Spinal cord (tissue), 10 donors: ENCODE measurements at places on chromosomes 12 and 14. TPM values are rescaled to one million over a fixed set of nuclear protein-coding genes. Genes with fewer than 3 reads are reported as not detected.

DNA sequence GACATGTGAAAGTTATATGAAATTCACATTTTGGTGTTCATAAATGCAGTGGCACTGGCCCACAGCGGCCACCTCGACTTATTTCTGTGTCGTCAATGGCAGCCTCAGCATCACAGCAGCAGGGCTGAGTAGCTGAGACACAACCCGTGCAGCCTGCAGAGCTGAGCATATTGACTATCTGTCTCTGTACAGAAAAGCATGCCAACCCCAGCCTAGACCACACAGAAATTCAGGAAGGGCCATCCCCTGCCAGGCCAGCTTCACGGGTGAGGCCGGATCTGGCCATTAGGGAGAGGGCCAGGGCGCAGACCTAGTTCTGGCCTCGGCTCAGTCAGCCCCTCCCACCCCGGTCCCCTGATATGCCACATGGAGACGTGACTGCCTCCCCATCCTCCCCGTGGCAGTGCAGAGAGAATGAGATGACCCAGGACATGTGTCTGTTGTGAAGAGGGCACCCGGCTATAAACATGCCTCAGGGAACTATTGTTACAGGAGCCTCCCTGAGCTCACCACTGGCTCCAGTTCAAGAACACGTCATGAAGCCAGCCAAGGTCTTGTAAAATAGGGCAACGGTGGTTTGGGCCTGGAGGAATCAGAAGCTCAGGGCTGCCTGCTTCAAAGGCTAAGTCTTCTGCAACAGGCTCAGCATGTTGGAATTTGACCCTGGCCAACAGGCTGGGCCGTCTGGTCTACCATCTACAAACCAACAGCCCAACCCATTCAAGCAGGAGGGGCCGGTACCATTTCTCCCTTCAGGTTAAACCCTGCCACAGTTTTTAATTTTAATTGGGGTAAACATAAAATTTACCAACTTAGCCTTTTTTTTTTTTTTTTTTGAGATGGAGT is 25.5 kb downstream of the SCARB1 start:
- H3K36me3 ChIP-seq, result no peaks in the 10 kb centered on the region
- H3K4me3 ChIP-seq, result no peak overlapping the region
- H3K27me3 ChIP-seq, result no peaks in the 10 kb centered on the region
- peak overlapping the region; percentile 57 for H3K27ac ChIP-seq
- peaks cover 52% of the 10 kb centered on the region for H3K4me1 ChIP-seq
- no peak for DNase-seq

The MYO1A gene
- 0.28 TPM for total RNA-seq

GRCh38 chr14:91387951-91388381 is 29.7 kb downstream of the CCDC88C start:
- H3K4me3 ChIP-seq, result no peak overlapping the region
- no peak overlapping the region for H3K27ac ChIP-seq
- peaks cover 2% of the 10 kb centered on the region for H3K36me3 ChIP-seq

GRCh38 chr14:67644428-67644827 is 24.7 kb downstream of the ARG2 start:
- H3K27ac ChIP-seq, result no peak overlapping the region
- peak; percentile 19 for DNase-seq
- no peaks in the 10 kb centered on the region for H3K4me1 ChIP-seq
- H3K27me3 ChIP-seq, result no peaks in the 10 kb centered on the region
- H3K4me3 ChIP-seq, result no peak overlapping the region
- peaks cover 2% of the 10 kb centered on the region for H3K36me3 ChIP-seq

- H3K4me3 ChIP-seq, result peak overlapping the region; percentile 39
- no peaks in the 10 kb centered on the region for H3K27me3 ChIP-seq
- H3K27ac ChIP-seq, result no peak overlapping the region
Measured at GRCh38 chr12:70919597-70920035, 922 bp downstream of the PTPRR start.
